ENCODE measurements at places on chromosomes 5 and 9. TPM values are rescaled to one million over a fixed set of nuclear protein-coding genes. Genes with fewer than 3 reads are reported as not detected.

DNA sequence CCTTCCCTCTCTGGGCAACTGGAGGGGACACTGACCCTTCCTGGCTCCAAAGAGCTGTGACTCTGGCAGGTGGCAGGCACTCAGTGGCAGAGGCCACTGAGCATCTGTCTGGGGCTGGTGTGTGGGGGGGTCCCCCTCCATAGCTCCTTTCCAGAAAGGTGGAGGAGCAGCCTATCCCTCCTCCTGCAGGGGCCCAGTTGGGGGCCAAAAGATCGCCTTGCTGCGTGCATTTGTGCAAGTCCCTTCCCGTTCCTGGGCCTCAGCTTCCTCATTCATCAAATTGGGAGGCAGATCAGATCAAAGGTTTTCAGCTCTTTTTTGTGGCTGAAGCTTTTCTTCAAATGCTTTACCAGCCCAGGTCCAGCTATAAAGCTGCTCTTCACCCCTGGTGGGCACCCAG lies 77.7 kb downstream of the NTNG2 start:
- DNase-seq: no peak

The MLANA gene
- not detected for total RNA-seq

The DDX4 gene
- not detected for total RNA-seq

The NPR3 gene
- total RNA-seq: 1.2 TPM

DNA sequence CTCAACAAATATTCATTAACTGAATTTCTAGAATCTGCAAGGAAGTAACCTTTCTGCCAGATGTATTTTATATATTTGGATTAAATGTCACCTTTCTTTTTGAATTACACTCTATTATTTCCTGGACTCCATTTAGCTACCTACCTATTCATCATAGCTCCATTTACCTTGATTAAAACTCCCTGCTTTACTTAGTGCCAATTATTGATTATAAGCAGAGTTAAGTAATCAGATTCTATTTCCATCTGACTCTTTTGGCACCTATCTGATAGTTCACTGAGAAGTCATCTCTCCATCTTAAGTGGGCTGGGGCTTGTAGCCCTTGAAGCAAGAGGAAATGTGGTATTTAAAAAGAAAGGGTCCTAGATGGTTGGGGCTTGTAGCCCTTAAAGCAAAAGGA lies 88.6 kb downstream of the TRPM3 start:
- DNase-seq: no peak

DNA sequence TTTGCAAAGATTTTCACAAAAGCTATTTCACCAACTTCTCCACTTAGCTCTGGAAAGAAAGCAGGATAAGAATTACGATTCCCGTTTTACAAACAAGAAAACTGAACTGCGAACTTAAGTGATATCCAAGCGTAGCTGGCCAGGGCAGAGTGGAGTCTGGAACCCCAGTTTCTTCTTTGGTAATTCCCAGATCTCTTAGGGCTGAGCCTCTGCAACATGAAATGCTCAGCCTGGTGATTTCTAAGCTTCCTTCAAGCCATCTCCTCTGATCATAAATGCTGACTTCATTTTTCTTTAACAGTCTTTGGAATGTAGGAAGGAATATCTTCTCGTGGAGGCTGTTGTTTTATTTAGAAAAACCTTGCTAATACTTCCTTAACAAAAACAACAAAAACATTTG lies 620.0 kb downstream of the CCDC171 start:
- no peak for DNase-seq

DNA sequence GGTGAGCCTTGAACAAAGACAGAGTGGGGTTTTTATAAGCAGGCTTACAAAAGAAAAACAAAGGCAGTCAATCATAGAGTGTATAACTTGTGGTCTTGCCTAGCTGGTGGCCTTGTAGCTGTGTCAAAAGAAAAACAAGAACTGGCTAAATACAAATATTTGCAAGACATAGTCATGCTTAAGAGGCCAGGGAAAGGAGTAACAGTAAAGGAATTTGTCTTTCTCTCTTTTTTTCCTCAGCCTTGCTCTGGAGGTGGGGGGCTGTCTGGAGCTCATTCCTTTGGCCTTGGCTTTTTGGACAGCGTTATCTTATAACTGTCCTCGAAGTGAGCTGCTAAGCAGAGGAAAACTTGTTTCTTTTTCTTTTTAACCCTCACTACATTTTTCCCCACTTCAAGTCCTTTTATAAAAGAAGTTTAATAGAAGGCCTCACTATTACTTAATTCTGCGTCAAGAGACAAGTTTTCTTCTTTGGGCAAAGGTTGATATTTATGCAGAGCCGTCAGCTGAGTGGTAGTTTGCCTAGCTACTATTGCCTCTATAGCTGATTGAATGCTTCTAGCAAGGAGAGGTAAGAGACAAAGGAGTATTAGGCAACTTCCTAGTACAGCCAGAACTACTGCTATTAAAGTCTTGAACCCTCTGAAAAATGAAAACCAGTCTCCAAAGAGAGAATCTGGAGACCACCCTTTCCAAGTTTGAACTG lies 14.3 kb downstream of the CEL start:
- DNase-seq: no peak

The SEMA4D gene
- 5.3 TPM for total RNA-seq

DNA sequence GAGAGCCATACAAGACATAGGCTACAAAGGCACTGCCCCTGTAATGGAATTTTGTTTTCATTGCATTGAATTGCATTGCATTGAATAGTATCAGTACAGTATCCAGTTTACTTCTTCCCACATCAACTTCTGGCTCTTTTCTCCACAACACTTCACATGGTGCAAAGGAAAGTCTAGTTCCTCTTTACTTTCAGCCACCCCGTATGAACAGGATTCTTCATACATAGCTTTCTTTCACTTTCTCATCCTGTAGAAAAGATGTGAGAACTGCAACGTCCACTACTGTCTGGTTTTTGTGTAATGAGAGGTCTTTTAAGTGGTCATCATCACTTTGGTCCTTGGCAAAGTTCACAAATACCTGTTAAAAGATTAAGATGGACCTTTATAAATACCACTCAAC lies 20.2 kb downstream of the NIPSNAP3B start:
- DNase-seq: no peak

DNA sequence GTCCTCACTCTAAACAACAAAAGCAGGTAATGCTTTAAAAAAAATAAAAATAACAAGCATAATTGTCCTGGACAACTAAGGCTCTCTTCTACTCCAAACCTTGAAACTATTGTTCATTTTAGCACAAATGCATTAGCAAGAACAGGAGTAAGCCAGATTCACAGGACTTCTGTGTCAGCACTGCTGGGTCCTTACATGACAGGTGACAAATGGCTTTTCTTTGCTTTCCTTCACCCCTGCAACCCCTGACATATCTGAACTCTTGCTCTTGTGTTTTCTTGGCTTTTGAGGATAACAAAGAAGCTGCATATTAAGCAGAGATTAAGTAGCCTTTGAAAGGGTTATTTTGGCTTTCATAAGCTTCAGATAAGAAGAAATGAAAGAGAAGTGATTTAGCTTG lies 71.1 kb downstream of the ZNF474 start:
- DNase-seq: no peak

- no peak for DNase-seq
Observed at GRCh38 chr5:160846642-160847041, 5.4 kb downstream of the ATP10B start.

GRCh38 chr5:53318303-53318702 lies 162.1 kb upstream of the FST start:
- DNase-seq: no peak

DNA sequence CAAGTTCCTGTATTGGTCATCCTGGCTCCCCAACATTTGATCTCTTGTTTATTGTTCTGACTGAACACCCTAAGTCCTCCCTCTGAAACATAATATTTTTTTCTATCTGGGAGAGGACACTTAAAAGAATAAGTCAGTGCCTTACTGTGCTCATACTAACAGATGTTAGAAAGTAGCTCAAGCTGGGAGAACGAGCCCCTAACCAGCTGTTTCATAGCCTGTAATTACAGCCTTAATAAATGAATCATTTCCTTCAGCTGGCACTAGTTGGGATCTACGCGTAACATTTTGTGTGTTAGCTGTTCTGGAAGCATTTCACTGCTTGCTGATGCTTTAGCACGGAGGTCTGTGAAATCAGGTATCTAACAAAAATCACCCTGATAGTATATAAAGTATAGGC lies 345.9 kb upstream of the RIOK2 start:
- DNase-seq: no peak

The KIF12 gene
- not detected for total RNA-seq

The RORB gene
- 1.1 TPM for total RNA-seq

GRCh38 chr5:65858316-65858715 lies 68.1 kb upstream of the ERBIN start:
- DNase-seq: no peak

GRCh38 chr9:27356446-27356845 lies 59.5 kb upstream of the EQTN start:
- no peak for DNase-seq

DNA sequence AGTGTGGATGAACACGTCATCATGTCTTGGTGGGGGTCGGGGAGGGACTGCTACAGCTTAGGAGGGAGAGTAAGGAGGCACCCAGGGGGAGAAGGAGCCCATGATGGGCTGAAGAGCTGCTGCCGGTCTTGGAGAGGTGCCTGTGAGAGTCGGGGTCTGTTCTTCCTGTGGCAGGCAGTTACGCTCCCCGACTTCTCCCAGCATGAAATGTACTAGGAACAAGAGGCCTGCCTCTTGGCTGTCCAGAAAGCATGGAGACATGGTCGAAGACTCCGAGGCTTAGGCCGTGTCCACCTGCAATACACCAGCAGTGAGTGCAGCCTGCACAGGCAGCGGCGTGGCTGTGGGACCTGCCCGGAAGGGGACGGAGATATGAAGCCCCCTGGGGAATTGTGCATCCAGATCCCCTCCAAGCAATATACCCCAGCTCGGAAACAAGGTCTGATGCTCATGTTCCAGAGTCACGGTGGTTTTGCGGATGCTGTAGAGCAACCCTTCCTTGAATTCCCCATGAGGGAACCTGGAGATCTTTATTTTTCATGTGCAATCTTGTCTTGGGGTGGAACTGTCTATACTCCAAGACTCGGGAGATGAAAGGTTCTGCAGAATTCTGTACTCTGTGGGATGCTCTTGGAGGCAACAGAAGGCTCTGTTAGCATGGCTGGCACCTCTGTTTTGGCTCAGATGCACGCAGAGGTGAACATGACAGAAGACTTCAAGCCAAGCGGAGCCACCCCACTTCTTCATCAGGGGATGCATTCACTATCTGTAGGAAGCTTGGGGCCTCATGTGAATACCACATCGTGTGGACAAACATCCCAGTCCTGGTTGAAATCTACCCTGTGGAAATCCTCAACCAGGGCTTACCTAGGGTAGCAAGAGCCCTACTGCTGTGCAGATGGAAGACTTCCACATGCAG lies 374.9 kb upstream of the IRX4 start:
- DNase-seq: no peak

DNA sequence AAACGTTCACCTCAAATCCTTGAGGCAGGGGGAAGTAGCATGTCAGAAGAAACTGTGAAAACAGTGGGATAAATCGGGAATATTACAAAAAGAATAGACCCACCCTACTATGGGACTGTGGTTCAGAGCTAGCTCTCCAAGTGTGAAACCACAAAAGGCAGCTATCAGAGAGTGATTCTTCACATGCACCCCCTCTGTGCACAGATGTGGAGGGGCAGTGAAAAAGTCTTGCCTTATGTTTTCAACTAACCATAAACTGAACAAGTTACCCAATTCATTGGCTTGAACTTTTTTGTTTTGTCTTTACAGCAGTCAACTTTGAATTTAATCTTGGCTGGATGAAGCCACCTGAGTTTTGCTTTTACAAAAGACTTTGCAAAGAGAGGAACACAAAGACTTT lies 98.8 kb upstream of the NR4A3 start:
- no peak for DNase-seq

- DNase-seq: no peak
Observed at GRCh38 chr9:93814077-93814956, 140.8 kb downstream of the BARX1 start.

DNA sequence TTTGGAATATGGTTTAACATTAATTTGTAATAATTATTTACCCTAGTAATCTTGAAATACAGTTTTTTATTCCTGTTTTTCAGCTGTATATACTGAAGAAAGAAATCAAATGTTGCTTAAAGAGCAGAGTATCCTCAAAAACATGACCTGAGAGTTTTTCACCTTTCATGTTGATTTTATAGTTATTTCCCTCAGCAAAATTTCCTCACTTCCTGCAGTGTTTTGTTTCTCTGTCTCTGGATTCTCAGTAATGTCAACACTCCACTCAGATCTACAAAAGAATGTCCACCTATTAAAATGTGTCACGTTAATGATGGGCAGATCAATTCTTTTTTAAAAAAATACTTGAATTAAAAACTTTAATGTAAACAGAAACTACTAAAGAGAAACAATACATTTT lies 398.3 kb downstream of the ANXA1 start:
- DNase-seq: no peak

The KCTD16 gene
- total RNA-seq: 0.11 TPM

The ZNF474 gene
- not detected for total RNA-seq

The IL6ST gene
- 0.58 TPM for total RNA-seq

GRCh38 chr9:135606885-135607259 lies 32.5 kb downstream of the GLT6D1 start:
- no peak for DNase-seq

- DNase-seq: no peak
Observed at GRCh38 chr5:109697339-109697738, 7.6 kb downstream of the MAN2A1 start.

The FST gene
- not detected for total RNA-seq

DNA sequence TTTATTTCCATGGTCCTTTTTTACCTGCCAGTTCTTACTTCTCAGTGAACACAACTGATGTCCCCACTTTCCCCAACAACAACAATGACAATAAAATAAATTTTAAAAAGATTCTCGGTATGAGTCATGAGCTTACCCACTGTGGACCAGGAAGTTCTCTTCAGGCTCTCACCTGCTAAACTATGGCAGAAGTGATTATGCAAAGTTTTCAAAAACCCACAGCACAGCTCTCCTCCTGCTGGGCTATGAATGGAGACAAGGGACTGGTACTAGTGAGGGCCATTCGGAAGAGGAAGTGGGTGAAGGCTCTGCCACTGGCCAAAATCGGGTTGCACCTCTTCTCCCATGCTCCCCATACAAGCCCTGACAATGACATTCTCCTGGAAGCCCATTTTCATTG lies 429.4 kb downstream of the PIK3R1 start:
- no peak for DNase-seq

GRCh38 chr9:132141344-132141947 lies 20.4 kb upstream of the NTNG2 start:
- DNase-seq: no peak

GRCh38 chr9:113547501-113547900 lies 84.0 kb downstream of the RGS3 start:
- DNase-seq: no peak

DNA sequence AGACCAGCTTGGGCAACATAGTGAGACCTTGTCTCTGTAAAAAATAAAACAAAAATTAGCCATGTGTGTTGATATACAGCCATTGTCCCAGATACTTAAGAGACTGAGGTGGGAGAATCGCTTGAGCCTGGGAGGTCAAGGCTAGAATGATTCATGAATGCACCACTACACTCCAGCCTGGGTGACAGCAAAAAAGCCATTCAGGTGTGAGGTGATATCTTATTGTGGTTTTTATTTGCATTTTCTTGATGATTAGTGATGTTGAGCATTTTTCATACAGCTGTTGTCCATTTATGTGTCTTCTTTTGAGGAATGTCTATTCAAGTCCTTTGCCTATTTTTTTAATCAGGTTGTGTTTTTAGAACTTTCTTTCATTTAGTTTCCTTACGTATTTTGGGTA lies 23.2 kb downstream of the MTAP start:
- peak; percentile 55 for DNase-seq

GRCh38 chr9:1100945-1101344 lies 50.8 kb downstream of the DMRT2 start:
- peak; percentile 51 for DNase-seq

- no peak for DNase-seq
Observed at GRCh38 chr9:117044241-117044640, 357.1 kb downstream of the TRIM32 start.
